Stimulated activated CD4-positive, alpha-beta T cell treated with anti-CD3 and anti-CD28 coated beads, Interleukin-4, amount 100 ng/mL, for 24 hours (primary cell): ENCODE measurements at places on chromosomes 16 and 17.

DNA sequence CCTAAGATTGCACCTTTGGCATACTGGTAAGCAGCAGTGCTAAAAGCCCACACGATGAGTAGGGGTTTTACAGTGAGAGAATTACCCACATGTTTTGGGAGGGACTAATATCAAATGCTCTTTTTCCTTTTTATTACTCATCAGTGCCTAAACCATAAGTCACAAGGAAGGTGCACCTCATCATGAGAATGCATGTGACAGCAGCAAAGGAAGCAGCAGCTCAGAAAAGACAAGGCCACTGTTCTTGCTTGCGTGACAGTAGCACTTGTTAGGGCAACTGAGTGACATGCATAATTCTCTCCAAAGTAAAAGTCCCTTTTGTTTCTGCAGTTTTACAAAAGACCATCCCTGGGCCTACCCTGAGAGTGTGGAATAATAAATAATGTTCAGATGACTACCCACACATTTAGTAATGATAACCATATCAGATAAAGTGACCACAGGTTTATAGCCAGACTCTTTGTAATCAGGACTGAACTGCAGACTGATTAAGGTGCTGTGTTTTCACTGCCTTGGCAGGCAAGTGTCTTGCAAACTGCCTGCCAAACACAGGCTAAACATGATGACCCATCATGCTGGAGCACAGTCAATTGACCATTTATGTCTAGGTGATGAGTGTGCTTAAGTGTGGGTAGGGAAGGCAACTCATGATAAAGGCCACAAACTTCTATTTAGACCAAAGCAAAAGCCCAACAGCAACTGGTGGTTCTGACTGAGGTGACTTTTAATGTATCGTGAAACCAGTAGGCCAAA lies 1751.4 kb downstream of the TP53TG3F start:
- DNase-seq, result no peak

- DNase-seq, result no peak
Measured at GRCh38 chr16:2595393-2596205, 57.8 kb downstream of the PDPK1 start.

GRCh38 chr16:49459953-49460735 lies 86.5 kb downstream of the C16orf78 start:
- DNase-seq, result no peak

DNA sequence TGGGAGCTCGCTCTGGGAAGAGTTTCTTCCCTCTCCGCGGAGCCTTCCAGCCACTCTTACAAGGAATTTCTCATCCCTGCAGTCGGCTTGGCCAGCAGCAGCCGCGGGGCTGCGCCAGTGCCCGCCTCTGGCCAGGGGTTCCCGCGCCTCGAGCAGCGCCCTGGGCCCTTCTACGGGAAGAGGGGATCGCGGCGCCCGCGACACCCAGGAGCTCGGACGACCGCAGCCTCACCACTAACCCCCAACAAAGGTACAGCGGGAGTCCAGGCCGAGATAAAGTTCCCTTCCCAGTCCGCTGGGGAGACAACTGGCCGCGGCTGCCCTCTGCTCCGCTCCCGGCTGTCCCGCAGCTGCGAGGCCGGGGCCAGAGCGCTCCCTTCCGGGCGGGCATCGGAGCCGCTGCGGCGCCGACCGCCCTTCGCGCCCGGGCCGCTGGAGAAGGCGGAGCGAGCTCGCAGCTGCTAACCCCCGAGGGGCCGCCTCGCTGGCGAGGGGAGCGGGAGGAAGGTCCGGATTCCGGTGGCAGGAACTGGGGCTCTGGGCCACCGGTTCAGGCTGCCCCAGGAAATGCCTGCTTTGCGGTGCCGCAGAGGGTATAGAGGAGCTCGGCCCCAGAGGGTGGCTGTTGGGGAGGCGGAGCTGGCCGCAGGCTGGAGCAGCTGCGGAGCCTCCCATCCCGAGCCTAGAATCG lies 3.6 kb upstream of the HS3ST3B1 start:
- no peak for DNase-seq

DNA sequence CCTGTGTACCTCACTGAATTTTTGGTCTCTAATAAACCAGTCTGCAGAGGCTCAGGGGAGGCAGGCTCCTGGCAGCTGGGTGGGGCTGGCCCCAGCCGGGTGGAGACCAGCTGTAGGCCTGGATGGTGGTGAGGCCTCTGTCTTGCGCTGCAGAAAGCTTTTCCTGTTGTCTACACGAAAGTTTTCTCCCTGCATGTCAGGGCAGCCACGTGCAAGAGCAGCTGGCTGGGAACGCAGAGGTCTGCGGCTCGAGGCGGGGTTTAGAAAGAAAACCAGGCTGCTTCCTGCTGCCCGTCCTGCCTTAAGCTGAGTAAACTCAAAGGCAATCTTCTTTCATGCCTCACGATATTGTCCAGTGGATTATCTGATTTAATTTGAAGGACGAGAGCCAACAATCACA lies 2.4 kb downstream of the SERPINF1 start:
- DNase-seq, result peak; percentile 50

DNA sequence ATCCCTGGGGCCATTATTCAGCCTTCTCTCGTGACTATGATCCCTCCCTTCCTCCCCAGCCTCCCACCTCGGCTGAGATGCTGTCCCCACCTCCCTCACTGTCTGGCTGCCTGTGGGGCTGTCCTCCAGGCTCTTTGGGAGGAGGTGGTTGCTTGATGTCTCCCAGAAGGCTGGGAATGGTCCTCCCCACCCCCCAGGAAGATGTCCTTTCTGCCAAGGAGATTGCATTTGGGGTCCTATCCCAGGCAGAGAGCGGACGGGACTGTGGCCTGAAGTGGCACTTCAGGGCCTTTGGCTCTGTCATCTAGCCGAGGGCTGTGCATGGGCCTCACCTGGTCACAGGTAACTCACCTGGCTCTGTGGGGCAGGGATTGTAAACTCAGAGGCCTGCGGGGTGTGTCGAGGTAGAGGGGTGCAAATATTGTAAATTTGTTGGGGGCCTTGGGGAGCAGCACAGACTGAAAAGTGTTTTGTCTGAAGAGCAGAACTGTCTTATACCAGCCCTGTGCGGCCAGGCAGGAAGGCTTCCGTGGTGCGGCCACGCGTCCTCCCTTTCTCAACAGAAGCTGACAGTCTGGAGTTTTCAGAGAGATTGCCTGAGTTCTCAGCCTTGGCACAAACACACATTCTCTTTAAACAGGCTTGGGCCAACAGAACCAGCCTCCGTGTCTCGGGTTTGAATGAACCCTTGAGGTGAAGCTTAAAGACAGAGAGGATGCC lies 177.9 kb downstream of the SEC14L1 start:
- no peak for DNase-seq

- no peak for DNase-seq
Measured at GRCh38 chr16:48432136-48432535, 46.9 kb upstream of the SIAH1 start.

DNA sequence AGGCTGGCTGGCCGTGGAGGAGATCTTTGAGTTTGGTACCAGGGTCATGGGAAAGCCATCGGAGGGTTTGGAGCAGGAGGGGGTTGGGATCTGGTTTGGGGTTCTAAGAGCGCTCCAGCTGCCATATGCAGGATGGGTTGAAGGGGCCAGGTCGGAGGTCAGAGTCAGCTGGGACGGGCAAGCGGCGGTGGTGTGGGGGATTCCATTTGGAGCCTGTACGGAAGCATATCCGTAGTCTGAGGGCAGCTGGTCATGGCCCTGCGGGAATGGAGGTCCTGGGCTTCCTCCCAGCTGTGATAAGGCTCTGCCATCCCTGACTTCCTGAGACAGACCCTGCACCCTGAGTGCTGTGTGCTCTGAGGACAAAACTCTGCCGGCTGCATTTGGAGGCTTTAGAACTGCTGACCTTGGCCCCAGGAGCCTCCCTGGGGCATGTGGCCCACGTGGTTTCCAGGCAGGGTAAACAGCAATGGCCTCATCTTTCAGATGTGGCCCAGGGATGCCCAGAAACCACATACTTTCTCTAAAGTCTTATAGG lies 46.5 kb downstream of the ATP2C2 start:
- DNase-seq, result no peak

DNA sequence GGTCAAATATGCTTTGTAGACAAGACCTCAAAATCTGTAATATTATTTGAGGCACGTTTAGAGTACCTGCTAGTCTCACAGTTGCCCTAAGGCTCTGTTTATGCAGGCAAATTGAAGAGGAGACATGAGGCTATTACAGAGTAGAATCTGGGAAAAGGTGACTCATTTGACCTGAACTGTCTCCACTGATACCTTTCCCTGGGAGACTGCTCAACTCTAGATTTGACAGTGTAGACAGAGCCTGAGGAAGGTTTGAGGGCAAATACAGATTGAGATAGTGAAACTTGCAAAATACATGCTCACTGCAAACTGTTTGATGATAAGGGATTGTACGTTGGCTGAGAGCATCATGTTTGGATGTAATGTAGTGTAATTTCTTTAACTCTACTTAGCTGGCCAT lies 1266.6 kb upstream of the CDH8 start:
- no peak for DNase-seq

- no peak for DNase-seq
Measured at GRCh38 chr16:54883358-54883757, 47.3 kb upstream of the IRX5 start.

DNA sequence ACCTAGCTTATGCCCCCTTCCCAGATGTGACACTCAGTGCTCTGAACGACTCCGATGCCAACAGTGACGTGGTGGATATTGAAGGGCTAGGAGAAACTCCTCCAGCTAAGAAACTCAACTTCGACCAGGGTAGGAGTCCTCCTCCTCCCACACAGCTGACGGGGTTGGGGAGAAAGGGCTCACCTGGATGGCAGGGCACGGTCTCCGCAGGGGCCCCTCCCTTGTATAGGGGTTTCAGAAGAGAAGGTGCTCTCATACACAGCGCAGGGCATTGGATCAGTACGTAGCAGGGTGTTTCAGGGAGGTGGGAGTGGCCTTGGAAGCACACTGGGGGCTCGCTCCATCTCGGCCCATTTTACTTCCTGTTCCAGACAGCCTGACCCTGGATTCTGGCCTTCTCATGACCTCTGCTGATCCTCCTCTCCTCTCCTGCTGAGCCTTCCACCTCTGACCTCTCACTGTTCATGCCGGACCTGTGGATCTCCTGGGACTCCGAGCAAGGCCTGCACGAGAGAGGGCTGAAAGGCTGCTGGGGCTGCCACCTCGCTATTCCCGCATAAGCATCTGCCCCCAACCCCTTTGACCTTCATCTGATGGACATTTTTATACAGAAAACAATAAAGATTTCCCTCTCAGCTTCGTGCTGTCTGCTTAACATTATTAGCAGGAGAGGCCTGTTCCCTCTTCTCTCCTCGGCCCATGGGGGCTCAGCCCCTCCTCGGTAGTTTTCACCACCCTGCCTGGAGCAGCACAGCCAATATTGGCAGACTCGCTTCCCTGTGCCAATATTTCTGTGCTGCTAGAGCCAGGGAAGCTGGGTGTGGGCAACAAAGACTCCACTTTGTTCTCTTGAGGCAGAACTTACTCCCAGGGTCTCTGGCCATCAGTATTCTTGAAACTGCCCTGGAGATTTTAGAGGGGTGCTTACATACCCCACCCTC lies 4.7 kb downstream of the RNASEK start:
- DNase-seq, result no peak

DNA sequence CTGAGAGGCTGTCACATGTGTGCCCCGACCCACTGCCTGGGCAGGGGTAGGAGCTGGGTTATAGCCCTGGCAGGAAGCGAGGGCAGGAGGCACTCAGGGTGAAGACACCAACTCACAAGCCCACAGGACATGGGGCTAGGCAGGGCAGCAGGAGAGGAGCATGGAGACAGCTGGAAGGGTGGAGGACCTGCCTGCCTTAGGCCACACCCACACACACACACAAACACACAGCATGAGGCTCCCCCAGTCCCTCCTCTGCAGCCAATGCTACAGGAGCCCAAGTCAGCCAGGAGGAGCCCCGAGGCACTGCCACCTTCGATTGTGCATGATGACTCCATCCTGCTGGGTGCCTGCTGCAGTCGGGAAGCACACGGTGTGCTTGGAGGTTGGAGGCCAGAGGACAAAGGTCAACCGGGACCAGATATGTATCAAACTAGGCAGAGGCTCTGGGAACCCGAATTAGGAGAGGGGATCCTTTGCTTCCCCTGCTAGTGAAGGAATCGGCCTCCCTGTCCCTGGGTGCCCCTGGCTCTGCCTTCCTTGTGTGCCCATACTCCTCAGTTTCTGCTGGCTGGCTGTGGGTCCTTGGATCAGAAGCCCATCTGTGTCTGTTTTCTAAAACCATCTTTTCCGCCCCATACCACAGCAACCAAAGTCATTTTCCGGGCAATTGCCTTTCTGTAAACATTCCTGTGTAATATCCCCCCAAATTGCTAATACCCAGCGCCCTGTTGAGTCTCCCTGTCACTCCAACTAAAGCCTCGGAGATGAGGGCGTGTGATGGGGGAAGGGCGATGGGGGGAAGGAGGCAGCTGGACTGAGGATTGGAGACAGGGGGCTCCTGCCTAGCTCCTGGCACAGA lies 20.5 kb downstream of the SRCIN1 start:
- no peak for DNase-seq

DNA sequence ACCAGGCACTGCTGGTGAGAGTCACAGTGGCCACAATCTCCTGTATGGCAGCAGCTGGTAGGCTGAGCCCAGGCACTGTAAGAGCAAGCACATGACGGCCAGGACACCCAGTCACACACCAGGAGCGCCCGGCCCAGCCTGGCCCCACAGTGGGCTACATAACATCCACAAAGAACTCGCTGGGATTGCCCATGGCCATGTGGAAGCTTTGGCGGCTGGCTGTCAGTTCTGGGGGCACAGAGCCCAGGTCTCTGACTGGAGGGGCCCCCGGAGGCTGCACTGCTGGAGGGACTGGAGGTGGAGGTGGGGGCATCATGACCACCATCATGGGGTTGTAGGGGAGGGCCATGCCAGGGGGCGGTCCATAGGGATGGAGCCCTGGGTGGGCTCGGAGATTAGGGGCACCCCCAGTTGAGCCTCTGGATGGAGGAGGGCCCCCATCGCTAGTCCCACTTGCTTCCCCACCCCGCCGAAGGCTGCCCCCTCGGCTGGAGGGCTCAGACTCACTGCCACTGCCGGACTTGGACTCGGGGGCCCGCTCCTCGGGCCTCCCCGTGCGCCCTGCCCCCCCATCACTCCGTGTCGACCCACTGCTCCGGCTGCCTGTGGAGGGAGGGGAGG lies 6.1 kb downstream of the ACADVL start:
- DNase-seq, result no peak

DNA sequence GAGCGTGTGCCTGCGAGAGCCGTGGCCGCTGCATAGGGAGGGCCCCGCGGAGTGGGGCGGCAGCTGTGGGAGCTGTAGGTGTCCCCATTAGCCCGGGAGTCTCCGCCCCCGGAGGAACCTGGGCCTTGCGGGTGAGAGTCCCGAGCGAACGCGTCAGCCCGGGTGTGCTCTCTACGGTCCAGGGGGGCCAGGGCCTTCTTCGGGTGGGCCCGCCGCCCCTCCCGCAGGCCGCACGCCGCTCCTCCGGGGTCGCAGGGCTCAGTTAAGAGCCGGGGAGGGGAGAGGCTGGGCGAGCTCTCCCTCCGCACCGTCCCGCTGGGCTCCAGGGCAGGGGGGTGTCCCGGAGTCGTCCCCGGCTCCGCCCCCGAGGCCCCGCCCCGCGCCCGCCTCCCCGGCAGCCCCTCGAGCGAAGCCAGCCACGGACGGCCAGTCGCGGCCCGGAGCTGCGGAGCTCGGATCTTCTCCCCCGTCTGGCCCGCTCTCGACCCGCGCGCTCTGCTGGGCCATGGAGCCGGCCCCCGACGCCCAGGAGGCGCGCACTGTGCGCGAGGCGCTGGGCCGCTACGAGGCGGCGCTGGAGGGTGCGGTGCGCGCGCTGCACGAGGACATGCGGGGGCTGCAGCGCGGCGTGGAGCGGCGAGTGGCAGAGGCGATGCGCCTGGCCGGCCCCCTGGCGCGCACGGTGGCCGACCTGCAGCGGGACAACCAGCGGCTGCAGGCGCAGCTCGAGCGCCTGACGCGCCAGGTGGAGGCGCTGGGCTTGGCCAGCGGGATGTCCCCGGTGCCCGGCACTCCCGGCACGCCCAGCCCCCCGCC lies at the start of gene SMTNL2:
Gene SMTNL2, plus strand, starts transcription at position 429 of the 816 bp plus-strand sequence. Its CDS starts 77 bp downstream, at position 506.
- DNase-seq, result no peak
